ENCODE measurements at places on chromosomes 11 and 22.

DNA sequence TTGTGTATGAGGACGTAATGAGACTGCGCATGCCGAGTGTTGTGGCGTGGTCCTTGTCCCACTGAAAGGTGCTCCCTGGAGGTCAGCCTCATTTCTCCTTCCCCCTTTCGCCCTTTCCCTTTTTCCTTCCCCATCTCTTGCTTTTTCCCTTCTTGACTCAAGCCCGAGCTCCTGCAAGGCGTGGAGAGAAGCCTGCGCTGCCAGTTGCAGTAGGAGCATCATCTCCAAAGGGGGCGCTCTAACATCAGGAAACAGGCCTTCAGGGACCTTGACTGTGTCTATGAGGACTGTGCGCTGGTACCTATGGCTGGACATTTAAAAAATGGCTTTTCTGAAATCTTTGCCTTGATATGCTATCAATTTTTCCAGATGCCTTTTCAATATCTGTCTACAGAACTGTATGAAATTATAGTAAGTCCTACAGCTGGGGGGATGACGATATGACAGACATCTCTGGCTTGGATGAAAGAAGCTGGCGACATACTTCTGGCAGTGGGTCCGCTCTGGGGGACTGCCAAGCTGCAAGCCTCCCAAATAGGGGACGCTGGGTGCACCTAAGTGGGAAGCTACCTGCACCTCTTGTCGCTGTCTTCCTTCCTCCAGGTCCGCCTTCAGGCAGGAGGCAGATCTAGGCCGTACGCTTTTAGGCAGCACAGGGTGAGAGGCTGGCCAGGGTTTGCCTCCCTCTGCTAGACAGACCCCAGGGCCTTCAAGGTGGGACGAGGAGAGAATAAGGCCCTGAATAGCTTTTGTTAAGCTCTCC, 96.5 kb downstream of the NXPE2 start:
- no peak for DNase-seq

DNA sequence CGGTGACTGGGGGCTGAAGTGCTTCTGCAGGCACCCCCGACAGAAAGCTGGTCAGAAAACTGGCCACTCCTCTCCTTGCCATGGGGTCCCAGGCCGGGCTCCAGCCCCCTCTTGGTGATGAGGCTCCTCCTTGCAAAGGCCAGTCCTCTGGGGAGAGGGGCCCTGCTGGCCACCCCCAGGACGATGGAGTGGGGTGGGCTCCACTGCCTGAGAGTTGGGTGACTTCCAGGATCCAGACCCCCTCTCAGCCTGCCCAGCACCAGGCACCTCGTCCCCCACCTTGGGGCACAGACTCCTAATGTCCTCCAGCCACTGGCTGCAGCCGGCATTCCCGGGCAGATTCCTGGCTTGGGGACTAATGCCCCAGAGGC, 441 bp upstream of the RPS6KA4 start:
- no peak for DNase-seq

DNA sequence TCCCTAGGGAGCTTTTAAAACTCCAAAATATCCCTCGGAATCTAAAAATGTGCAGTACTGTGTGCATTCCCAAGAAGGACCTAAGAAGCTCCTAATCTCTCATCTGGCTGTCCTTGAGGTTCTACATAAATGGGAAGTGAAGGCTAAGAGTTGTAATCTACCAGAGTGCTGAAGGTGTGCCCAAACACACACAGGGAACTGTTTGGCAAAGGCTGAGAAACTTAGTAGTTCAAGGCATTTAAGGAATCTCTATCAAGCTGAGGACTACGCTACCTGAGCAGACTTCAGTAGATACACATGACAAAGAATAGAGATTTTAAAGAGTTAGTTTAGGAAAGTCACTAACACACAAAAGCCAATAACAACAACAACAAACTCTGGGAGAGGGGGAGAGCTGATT, 71.1 kb downstream of the TTC28 start:
- no peak for DNase-seq

GRCh38 chr22:46159777-46160176, 9.5 kb downstream of the PPARA start:
- DNase-seq, result no peak

GRCh38 chr11:121649798-121650197, 197.0 kb upstream of the SORL1-AS1 start:
- no peak for DNase-seq

- DNase-seq, result no peak
Observed at GRCh38 chr11:80007616-80008015, 566.8 kb upstream of the TENM4 start.

DNA sequence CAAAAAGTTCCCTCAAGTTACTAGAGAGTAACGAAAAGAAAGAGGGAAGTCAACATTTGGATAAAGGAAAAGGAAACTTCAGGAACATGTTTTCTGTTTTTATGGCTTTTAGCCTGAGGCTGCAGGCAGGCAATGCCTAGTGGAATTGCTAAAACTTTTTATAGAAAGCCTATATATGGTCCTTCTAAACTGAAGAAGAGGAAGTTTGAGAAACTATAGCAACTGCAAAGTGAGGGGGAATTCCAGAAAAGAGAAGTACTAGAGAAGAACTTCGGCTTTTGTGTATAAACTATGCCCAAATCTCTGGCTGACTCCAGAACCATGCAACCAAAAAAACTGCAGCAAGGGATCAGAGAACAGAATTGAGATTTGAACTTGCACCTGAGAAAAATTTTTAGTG, 74.3 kb upstream of the ARHGAP42 start:
- DNase-seq, result no peak

DNA sequence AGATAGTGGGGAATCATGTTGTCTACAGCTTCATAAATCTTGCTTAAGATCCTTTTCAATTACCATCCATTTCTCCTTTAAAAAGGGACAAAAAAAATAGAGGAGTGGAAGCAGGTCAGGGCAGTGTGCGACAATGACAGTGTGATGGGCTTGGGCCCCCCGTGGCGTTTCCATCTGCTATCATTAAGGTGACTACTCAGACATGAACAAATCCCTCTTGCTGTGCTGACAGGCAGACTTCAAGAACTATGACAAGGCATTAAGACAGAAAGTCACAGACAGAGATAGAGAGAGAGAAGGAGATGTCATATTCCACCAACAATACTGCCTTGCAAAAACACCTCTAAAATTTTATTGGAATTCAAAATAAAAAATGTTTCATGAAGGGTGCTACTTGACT, 263.2 kb downstream of the DCDC1 start:
- DNase-seq, result no peak

DNA sequence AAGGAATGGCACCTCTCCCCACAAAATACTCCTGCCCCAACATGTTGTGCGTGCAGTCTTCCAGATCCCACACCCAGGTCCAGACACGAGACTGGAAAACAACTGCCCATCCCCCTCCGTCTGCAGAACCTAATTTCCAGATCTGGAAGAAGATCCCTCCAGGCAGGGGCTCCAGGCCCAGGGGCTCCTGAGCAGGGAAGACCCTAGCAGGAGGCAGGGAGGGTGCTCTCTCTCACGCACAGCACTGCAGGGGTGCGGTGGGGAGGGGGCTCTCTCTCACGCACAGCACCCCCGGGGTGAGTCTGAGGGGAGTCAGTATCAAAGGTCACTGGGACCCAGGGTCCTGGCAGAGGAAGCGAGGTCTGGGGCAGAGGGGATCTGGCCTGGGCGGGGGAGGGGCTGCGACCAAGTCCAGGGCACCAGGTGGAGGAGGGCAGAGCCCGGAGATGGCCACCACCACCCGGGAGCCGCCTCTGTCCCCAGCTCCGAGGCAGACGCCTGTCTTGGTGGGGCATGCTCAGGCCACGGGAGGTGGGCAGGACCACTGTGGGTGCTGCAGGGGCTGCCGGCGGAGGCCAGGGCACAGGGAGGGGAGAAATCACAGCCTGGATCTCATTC, 1.7 kb downstream of the MLC1 start:
- DNase-seq, result no peak
